Activated CD4-positive, alpha-beta T cell treated with anti-CD3 and anti-CD28 coated beads, Interleukin-2, amount 50 U/mL, for 48 hours (primary cell): ENCODE measurements at places on chromosomes 16 and 17.

DNA sequence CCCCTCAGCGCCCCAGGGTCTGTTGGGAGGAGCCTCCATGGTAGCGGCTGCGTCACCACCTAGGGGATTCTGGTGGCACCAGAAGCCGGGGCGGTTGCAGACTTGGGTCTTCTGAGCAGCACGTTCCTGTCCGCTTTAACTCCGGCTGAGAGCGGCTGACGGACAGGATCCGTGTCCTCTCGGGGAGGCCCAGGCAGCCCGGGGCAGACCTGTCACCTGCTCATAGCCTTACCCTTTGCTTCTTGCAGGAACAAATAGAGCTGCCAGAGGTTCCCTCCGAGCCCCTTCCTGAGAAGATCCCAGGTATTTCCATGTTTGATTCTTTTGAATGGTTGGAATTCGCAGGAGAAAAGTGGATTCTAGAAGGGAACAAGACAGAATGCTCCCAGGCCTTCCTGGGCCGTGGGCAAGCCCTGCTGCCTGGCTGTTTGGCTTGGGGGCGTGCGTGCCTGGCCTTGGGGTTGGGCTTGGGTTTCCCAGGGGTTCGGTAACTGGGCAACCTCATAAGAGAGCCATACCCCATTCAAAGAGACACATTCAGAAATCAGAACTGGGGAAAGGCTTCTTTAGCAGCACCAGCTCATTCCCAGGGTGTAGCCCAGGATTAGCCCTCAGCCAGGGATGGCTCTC is 6.6 kb downstream of the CHMP6 start:
- no peak for DNase-seq

- DNase-seq = no peak
These were observed 37.7 kb upstream of the NUFIP2 start for GRCh38 chr17:29331708-29332085.

DNA sequence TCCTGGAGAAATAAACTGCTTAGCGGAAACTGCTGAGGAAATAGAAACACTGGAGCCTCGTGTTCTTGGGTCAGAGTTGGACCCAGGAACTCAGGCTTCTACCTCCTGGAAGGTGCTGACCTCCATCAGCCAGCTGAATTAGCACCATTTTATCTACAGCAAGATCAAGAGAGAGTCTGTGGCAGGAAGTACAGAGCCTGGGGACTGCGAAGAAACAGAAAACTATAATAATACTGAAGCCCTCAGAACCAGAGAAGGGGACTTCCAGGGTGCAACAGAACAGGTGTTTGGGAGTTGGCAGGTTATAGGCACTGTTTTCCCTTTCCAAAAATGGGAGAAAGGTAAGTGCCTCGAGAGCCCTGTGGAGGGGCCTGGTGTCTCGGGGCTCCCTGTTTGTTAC is 379.7 kb downstream of the CA10 start:
- DNase-seq = no peak

DNA sequence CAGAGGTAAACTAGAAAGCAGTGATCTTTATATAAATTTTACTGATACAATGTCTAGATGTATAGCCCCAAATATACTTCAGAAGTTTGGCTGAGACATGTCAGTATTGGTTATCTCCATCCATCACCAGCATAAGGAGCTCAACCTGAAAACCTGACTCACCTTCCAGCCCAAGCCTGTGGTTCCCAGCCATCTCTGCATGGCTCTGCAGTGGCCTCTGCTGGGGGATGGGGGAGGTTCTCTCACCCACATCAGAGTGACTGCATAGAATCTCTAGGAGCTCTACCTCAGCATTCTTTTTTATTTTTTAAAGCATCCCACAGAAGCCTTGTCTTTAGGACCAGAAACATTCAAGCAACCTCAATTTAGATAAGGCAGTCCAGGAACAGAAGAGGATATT is 27.3 kb downstream of the USP7 start:
- DNase-seq = peak; percentile 88

DNA sequence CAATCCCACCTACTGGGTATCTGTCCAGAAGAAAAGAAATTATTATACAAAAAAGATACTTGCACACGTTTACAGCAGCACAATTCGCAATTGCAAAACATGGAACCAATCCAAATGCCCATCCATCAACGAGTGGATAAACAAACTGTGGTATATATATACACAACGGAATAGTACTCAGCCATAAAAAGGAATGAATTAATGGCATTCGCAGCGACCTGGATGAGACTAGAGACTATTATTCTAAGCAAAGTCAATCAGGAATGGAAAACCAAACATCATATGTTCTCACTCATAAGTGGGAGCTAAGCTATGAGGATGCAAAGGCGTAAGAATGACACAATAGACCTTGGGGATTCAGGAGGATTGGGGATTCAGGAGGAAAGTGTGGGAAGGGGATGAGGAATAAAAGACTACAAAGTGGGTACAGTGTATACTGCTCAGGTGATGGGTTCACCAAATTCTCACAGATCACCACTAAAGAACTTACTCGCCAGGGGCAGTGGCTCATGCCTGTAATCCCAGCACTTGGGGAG is 21.0 kb downstream of the CNOT1 start:
- no peak for DNase-seq

DNA sequence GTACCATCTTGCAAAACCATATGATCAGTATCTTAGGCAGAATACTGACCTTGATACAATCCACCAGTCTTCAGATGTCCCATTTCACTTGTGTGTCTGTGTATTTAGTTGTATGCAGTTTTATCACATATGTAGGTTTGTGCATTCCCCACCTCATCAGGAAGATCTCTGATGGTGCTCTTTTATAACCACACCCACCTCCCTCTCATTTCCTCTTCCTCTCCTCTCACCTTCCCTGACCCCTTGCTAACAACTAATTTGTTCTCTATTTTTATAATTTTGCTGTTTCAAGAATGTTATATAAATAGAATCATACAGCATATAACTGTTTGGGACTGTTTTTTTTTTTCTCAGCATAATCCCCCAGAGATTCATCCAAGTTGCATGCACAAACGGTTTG is 52.0 kb upstream of the ACSM2B start:
- no peak for DNase-seq

GRCh38 chr17:40355804-40356758 is 8.5 kb downstream of the GJD3 start:
- no peak for DNase-seq

- no peak for DNase-seq
These were observed 19.8 kb upstream of the TANGO6 start for GRCh38 chr16:68823401-68824135.

- DNase-seq = no peak
These were observed 287.5 kb downstream of the IRX3 start for GRCh38 chr16:53998966-53999522.

- peak; percentile 75 for DNase-seq
These were observed 122.3 kb downstream of the CDK5R1 start for GRCh38 chr17:32609085-32609484.

- no peak for DNase-seq
These were observed 107.7 kb upstream of the GPR139 start for GRCh38 chr16:20181416-20181815.

GRCh38 chr16:27109666-27110523 is 43.2 kb downstream of the C16orf82 start:
- DNase-seq = peak; percentile 86

- DNase-seq = no peak
These were observed 8.0 kb downstream of the ZNF205 start for GRCh38 chr16:3120435-3120834.

- no peak for DNase-seq
These were observed at the start of gene TAT for GRCh38 chr16:71576971-71577370. TAT (minus strand) TSS chr16:71577092; CDS start chr16:71576415, 677 bp downstream.

- DNase-seq = no peak
These were observed 3.7 kb upstream of the HSD17B2 start for GRCh38 chr16:82031116-82032084.

GRCh38 chr16:87074641-87075318 is 242.4 kb downstream of the C16orf95 start:
- DNase-seq = no peak

GRCh38 chr17:63519972-63520882 is 2.9 kb upstream of the KCNH6 start:
- DNase-seq = no peak

GRCh38 chr17:5000237-5000639 is 2.5 kb downstream of the KIF1C start:
- no peak for DNase-seq

DNA sequence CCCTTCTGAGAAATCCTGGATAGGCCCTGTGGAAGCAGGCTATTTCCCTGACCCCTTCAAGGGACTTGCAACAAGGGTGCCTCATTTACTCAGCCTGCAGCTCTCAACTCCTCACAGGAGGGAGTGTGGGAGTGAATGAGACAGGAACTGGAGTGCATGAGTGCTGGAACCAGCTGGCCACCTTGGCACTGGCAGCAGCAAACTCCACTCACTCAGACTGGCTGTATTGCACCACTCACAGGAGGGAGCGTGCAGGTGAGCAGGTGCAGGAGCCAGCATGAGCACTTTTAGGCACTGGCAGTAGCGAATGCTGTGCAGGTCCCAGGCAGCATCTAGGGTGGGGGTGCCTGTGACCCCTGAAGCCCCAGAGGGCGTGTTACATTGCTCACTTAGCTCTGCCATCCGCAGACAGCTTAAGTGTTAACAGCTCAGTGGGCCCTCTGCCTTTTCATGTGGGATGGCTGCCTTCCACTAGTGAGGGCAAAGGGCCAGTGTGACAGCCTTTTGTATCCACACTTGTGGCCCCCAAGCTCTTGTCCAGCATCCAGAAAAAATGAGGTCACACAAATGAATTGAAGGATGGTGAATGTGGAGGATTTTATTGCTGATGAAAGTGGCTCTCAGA is 11.0 kb upstream of the ZNHIT3 start:
- DNase-seq = no peak

DNA sequence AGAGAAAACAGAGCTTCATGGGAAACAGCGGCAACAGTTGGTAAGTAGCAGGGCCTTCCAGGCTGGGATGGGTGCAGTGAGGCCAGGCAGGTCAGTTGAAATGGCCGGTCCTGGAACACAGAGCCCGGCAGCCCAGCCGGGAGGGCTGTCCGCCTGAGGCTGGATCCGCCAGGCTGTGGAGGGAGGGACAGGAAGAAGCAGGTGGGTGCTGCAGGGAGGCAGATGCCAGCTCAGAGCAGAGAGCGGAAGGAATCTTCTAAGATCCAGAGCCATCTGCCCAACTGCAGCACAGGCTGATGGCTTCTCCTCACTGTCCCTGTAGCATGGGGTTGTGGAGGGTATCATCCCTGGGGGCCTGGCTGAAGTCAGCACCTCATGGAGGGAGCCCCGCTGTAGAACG is 599 bp downstream of the RNF112 start:
- DNase-seq = no peak

DNA sequence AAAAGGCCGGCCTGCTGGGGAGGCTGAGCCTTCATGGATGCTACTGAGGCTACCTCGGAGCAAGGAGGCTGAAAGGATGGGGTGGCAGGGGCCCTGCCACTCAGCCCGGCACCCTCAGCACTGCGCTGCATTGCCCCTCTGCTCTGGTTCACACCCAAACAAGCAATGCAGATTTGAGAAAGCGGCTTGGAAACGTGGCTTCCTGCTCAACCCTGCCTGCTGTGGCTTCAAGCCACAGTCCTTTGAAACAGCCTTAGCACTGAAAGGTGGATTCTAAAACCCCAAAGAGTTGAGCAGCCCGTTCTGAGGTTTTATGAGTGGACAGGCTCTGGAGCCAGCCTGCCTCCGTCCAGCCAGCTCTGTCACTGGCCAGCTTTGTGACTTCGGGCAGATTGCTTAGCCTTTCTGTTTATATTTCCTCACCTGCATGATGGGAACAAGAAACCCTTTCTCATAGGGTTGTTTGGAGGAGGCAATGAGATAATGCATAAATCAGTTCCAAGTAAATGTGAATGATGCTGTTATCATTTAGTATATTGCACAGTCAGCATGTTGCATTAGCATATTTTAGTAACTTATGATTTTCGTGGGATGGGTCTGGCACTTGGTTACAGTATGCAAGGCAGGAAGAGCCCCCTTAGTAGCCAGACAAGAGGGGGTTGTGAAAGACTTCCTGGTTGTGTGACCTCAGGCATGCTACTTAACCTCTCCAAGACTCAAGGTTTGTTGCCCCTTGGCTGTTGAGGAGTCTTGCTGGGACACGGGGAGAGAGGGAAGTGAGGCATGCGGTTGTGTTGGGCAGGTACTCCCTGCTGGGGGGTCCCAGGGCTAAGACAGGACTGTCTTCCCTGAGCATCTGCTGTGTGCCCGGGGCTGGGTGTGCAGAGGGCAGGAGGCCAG is 23.6 kb downstream of the CRISPLD2 start:
- no peak for DNase-seq

GRCh38 chr17:75844530-75845057 is 390 bp upstream of the UNC13D start:
- DNase-seq = no peak

DNA sequence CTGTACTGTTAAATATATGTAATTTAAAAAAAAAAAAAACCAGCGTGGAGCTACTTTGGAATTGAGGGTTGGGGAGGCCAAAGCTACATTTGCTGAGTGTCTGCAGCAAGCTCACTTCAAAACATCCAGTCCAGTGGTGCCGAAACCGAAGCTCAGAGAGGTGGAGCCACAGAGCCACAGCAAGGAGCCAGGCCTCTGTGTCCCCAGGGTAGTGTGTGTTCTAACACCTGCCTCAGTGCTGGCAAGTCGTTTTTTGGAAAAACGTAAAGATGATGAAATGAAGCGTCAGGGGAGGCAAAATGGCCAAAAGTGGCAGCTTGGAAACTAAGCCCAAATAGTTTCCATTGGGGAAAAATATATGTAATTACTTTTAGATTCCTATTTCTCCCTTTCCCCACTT is 36.1 kb upstream of the MRC2 start:
- DNase-seq = no peak

GRCh38 chr16:85274924-85275323 is 162.7 kb upstream of the CIBAR2 start:
- no peak for DNase-seq

- peak; percentile 36 for DNase-seq
These were observed 216 bp downstream of the VPS9D1 start for GRCh38 chr16:89720551-89720812.

DNA sequence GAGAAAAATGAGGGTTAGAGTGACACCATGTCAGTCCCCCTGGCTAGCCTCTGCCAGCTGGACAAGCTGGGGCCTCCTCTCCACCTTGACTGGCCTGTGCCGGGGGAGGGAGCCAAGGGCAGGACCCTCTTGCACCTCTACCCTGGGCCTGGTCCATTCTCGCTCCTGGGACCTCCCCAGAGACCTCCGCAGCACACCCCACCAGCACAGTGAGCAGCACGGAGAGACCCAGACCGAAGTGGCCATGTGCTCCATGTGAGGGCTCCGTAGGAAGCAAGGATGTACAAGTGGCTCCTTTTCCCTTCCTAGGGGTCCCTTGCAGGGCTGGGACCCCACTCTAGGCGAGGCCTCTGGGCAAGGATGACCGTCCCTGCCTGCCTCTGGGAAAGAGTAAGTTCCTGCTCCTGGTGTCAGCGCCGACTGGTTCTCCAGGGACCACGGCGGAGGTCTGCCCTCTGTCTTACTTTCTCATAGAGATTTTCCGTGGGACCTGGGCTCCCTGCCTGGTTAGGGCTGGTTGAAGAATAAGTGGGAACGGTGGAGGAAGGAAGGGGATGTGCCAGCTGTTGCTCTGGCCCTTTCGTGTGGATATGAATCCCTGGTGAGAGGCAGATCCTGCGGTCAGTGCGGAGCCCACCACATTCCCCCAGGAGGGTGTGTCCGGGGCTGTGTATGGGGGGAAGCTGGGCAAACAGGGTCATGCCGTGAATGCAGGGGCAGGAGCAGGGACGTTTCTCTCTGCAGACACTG is 124.2 kb downstream of the METRNL start:
- DNase-seq = no peak

- DNase-seq = no peak
These were observed 36.1 kb downstream of the HIC1 start for GRCh38 chr17:2090804-2091534.
